Neuronal stem cell (in vitro differentiated cells): ENCODE measurements at places on chromosomes 2 and 18.

DNA sequence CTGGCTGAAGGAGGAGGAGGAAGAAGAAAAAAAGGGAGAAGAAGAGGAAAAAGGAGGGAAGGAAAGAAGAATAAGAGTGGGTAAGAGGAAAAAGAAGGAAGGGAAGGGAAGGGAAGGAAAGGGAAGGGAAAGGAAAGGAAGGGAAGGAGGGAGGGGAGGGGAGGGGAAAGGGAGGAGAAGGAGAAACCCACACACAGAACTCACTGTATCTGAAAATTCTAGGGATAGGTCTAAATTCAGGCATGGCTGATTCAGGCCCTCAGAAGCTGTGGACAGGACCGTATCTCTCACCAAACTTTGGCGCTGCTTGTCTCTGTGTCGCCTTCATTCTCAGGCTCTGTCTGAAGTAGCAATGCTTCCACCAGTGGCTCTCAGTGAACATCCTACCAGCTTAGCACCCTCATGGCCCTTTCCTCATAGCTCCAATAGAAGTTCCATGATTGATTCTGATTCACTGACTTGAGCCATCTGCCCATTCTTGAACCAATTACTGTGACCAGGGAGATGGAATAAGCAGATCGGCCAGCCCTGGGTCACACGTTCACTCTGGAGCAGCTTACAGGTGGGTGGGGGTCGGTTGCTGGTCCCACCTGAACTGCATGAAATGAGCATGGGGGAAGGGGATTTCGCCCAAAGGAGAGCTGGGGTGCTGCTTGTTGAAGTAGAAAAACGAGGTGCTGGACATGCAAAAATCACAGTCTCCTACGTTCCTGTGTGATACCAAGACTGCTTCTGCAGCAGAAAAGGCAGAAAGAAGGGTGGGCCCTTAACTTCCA, 59.7 kb downstream of the TTC32 start:
- H3K27me3 ChIP-seq: peaks cover 5% of the 10 kb centered on the region
- H3K4me3 ChIP-seq: no peak overlapping the region
- H3K27ac ChIP-seq: no peak overlapping the region
- no peaks in the 10 kb centered on the region for H3K36me3 ChIP-seq
- no peak for DNase-seq
- H3K4me1 ChIP-seq: no peaks in the 10 kb centered on the region

- H3K27me3 ChIP-seq: peaks cover 4% of the 10 kb centered on the region
- no peaks in the 10 kb centered on the region for H3K4me1 ChIP-seq
- H3K4me3 ChIP-seq: no peak overlapping the region
- no peak overlapping the region for H3K27ac ChIP-seq
Observed at GRCh38 chr2:205850132-205850531, 167.8 kb downstream of the NRP2 start.

GRCh38 chr2:219857751-219858150, 230.3 kb downstream of the SLC4A3 start:
- H3K27me3 ChIP-seq: no peaks in the 10 kb centered on the region
- H3K4me1 ChIP-seq: peaks cover 4% of the 10 kb centered on the region
- H3K4me3 ChIP-seq: no peak overlapping the region

GRCh38 chr2:230650585-230651137, 62.0 kb upstream of the CAB39 start:
- no peak overlapping the region for H3K4me3 ChIP-seq
- peaks cover 78% of the 10 kb centered on the region for H3K27me3 ChIP-seq
- peak; percentile 42 for DNase-seq
- peak overlapping the region; percentile 62 for H3K27ac ChIP-seq

- no peaks in the 10 kb centered on the region for H3K4me1 ChIP-seq
- H3K27me3 ChIP-seq: no peaks in the 10 kb centered on the region
- H3K27ac ChIP-seq: no peak overlapping the region
- H3K4me3 ChIP-seq: no peak overlapping the region
- no peak for DNase-seq
- no peaks in the 10 kb centered on the region for H3K36me3 ChIP-seq
Observed at GRCh38 chr2:217379807-217380206, 519.9 kb upstream of the TNP1 start.

DNA sequence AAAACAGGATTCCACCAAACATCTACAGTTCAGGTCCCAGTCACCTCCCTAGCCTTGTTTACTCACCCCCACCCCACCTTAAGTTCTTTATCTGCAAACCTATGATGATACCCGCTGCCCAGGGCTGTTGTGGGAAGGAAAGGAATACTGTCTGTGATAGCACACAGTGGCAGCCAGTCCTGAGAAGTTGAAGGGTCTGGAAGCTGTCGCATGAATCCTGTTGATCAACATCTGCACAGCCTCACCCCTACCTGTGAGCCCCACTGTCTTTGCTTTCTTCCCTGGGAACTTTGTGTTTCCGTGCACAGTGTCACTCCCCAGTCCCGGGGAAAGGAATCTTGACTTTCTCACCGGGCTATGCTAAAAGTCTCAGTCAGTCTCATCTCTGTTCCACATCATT, 160.7 kb upstream of the EPAS1 start:
- DNase-seq: no peak
- H3K4me3 ChIP-seq: no peak overlapping the region
- no peaks in the 10 kb centered on the region for H3K36me3 ChIP-seq
- no peak overlapping the region for H3K27ac ChIP-seq

DNA sequence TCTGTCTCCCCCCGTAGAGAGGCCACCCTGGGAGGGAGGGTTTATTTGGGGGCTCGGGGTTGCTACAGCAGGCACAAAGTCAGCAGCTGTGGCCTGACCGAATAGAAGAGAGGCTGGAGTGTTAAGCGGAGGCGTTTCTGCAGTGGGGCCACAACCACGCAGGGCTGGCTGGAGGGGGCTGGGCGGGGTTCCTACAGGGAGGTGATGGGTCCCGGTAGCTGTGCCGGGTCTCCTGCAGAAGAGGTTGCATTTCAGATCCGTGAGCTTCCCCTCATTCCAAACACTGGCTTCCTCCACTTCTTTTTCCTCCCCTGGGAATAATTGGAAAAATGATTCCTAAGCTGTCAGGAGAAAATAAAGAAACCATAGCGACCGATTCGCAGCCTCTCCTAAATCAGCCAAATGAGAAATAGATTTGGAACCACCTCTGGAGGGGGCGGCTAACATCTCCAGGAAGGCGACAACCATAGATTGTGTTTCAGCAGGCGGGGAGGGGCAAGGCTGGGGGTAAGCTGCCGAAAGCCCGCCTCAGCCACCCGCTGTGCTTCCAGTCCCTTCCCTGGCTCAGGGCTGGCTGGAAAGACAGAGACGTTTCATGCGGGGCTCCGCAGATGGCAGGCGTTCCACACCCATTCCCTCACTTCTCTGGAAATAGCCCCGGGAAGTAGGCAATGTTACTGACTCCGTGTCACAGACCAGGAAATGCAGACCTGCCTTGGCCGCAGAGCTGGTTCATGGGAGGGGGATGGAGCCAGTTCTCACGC, 85.6 kb upstream of the TAF1B start:
- no peak for DNase-seq
- no peaks in the 10 kb centered on the region for H3K27me3 ChIP-seq
- no peak overlapping the region for H3K27ac ChIP-seq

DNA sequence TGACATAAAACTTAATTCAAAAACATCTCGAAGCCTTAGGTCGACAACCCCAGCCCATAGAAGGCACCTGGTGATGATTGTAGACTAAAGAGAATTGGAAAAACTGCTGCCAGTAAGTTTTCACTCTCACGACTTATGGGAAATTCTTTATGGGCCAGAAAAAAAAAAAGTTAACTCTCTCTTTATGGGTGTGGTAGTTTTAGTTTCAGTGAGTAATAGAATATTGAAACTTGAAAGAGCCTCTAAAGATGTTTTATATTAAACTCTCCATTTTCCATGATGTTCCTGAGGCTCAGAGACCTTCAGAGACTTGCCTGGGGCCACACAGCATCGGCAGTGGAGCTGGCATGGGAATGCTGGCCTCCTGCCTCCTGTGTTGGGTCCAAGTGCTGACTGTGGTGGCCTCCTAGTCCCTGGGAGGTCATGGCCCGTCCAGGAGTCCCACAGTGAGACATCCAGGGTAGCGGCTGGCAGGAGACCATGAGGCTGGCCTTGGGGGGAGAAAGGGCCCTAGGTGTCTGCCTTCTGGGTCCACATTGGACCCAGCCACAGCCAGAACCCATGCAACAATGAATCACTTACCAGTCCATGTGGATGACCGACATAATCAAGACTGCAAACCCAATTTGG, 158.9 kb downstream of the SEPTIN10 start:
- H3K36me3 ChIP-seq: no peaks in the 10 kb centered on the region
- no peak overlapping the region for H3K4me3 ChIP-seq
- H3K4me1 ChIP-seq: peaks cover 7% of the 10 kb centered on the region
- no peak for DNase-seq
- H3K27ac ChIP-seq: no peak overlapping the region
- no peaks in the 10 kb centered on the region for H3K27me3 ChIP-seq
